ENCODE measurements at places on chromosomes 5 and 9.

DNA sequence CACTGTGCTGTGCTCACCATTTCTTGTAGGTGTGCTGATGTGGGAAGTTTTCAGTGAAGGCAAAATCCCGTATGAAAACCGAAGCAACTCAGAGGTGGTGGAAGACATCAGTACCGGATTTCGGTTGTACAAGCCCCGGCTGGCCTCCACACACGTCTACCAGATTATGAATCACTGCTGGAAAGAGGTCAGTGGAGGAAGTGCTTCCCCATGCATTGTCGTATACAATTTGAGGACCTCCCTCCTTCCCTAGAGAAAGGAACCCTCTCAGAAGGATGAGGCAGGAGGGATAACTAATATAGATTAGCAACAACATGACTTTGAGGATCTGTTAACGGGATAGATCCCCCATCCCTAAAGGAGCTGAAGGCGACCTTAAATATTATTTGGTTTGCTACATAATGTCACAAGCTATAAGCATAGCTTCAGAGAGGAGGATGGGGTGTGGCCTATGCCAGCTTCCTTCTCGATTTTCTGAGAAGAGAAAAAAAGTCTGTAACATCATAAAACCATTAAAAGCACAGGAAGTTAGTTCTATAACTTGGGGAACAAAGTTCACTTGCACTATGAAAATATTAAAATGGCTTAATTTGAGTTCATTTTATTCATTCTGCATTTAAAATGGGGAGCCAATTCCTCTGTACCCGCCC lies 17.0 kb upstream of the CYFIP2 start:
- no peak for DNase-seq

- peak; percentile 40 for DNase-seq
Measured at GRCh38 chr9:76619640-76620039, 144.6 kb upstream of the PCA3 start.

DNA sequence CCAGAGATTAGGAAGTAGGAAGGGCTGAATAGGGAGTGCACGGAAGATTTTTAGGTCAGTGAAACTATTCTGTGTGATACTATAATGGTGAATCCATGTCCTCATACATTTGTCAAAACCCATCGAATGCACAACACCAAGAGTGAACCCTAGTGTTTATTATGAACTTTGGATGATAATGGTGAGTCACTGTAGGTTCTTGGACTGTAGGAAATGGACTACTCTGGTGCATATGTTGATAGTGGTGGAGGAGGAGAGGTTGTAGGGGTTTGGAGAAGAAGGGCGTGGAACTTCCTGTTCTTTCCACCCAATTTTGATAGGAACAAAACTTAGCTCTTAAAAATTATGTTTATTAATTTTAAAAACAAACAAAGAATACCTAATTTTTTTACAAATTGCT lies 14.3 kb downstream of the CTSL start:
- no peak for DNase-seq

DNA sequence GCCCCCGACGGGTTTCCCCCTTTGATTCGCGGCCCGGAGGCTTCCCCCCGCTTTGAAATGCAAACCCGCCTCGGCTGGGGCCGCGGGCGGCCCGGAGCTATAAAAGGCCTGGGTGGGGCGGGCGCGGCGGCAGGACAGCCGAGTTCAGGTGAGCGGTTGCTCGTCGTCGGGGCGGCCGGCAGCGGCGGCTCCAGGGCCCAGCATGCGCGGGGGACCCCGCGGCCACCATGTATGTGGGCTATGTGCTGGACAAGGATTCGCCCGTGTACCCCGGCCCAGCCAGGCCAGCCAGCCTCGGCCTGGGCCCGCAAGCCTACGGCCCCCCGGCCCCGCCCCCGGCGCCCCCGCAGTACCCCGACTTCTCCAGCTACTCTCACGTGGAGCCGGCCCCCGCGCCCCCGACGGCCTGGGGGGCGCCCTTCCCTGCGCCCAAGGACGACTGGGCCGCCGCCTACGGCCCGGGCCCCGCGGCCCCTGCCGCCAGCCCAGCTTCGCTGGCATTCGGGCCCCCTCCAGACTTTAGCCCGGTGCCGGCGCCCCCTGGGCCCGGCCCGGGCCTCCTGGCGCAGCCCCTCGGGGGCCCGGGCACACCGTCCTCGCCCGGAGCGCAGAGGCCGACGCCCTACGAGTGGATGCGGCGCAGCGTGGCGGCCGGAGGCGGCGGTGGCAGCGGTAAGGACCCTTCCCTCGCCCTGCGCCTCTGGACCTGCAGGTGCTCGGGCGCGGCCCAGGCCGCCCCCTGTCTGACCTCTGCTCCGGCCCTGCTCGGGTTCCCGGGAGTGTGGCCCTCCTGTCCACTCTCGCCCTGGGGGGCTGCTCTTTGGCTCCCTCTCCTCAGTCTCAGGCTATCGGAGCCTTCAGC lies at the start of gene CDX1:
Gene CDX1, plus strand, starts transcription at position 129 of the 862 bp plus-strand sequence. Its CDS starts 99 bp downstream, at position 228.
- no peak for DNase-seq

- DNase-seq = no peak
Measured at GRCh38 chr5:111752426-111752965, 4.5 kb downstream of the NREP start.

DNA sequence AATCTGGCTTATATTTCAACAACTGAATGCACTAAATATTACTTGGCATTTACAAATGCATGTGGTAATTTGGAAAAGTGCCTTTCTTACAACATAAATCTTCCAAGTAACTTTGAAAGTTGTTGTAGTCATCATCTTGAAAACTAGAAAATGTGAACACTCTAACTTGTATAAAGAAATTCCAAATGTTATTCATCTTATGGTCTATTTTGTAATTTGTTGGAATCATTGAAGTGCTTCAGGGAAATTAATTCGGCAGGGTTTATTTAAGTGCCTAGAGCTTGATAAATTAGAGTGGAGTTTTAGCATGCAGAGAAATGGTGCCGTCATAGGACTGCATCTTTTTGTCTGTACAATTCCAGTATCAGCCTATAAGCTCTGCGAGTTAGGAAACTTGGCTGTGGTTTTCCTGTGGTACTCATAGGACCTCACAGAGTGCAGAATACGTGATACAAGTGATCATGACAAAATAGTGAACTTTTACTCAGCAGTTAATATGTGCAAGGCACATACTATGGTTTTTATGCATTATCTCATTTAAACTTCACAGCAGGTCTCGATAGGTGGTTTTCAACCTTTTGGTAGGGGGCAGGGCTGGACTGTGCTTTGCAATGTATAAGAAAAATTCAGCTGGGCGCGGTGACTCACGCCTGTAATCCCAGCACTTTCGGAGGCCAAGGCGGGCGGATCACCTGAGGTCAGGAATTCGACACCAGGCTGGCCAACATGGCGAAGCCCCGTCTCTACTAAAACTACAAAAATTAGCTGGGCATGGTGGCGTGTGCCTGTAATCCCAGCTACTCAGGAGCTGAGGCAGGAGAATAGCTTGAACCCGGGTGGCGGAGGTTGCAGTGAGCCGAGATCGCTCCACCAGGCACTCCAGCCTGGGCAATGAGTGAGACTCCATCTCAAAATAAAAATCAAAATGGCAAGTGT lies 79.6 kb downstream of the RAI14 start:
- DNase-seq = peak; percentile 77

DNA sequence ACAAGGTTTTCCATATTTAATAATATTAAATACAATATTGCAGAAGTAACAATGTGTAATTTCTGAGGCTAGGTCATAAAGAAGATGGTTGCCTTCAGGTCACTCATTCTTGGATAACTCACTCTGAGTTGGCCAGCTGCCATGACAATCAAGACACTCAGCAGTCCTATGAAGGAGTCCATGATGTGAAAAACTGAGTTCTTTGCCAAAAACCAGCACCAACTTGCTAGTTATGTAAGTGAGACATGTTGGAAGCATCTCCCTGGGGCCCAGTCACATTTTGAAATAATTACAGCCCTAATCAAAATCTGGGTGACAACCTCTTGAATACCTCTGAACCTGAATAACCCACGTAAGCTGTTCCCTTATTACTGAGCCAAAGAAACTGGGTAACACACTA lies 453.2 kb downstream of the CDH18 start:
- no peak for DNase-seq

DNA sequence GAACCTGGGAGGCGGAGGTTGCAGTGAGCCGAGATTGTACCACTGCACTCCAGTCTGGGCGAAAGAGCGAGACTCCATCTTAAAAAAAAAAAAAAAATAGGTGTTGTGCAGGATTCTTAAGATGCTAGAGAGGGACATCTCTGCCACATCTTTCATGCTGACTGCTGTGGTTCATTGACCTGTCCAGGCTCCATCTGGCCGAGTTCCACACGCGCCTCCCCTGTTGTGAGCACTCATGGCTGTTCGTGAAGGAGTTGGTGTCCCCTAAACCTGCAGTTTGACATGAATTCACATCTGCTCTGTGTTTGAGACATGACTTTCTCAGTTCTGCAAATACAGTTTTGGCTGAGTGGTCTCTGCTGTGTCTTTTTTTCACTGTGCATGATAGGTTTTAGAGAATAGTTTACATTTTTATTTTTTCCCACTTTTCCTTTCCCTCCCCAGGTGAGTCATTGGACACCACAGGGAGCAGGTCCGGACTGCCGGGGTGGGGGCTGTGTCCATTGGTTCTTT lies 5.3 kb downstream of the NXNL2 start:
- DNase-seq = no peak

DNA sequence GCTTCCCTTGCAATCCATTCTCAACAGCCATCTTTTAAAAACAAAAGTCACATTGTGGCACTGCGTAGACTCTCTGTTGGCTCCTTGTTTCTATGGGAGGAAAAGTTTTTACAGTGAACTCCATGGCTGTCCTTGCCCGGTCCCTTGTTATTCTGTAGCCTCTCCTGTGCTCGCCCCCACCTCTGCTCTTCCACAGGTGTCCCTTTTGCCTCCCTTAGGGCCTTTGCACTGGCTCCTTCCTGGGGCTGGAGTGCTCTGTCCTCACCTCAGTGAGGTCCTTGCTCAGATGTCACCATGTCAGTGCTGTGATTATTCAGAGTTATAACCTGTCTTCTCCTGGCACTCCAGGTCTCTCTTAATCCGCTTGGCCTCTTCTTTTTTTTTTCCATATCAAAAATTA lies 308.8 kb downstream of the DOCK8 start:
- DNase-seq = no peak

DNA sequence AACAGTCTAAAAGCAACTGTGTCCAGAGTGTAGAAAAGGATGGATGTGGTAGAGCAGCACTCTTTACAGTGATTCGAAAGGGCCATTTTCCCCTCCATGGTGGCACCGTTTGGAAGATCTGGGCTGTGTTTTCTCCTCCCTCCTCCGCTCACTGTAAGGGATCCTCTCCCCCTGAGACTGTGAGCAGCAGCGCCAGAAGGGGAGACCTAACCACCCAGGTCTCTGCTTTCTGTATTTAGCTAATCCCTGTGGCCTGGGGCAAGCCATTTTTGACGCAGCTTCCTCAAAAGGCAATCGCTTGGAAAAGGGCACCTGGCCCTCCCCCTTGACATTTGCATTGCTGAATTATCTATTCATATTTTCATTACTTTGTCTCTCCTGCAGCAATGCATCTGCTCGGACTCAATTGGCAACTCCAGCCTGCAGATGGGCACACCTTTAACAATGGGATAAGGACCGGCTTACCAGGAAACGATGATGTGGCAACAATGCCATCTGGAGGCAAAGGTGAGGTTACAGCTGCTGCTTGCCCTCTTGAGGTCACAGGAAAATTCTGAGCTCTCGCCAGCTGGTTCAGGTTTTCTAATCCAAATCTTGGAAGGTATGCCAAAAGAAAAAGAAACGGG lies 244.3 kb upstream of the WWC1 start:
- DNase-seq = peak; percentile 29
